ENCODE measurements at places on chromosomes 11 and 22.

DNA sequence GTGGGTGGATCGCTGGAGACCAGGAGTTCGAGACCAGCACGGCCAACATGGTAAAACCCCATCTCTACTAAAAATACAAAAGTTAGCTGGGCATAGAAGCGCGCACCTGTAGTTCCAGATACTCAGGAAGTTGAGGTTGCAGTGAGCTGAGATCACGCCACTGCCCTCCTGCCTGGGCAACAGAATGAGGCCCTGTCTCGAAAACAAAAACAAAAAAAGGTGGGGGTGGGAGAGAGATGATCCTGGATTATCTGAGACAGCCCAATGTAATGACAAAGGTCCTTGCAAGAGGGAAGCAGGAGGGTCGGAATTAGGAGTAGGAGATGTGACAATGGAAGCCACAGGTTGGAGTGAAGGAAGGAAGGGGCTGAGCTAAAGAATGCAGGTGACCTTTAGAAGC, 87.6 kb upstream of the APOA1 start:
- no peak for DNase-seq

GRCh38 chr22:36610056-36610455, 81.1 kb upstream of the EIF3D start:
- no peak for DNase-seq

DNA sequence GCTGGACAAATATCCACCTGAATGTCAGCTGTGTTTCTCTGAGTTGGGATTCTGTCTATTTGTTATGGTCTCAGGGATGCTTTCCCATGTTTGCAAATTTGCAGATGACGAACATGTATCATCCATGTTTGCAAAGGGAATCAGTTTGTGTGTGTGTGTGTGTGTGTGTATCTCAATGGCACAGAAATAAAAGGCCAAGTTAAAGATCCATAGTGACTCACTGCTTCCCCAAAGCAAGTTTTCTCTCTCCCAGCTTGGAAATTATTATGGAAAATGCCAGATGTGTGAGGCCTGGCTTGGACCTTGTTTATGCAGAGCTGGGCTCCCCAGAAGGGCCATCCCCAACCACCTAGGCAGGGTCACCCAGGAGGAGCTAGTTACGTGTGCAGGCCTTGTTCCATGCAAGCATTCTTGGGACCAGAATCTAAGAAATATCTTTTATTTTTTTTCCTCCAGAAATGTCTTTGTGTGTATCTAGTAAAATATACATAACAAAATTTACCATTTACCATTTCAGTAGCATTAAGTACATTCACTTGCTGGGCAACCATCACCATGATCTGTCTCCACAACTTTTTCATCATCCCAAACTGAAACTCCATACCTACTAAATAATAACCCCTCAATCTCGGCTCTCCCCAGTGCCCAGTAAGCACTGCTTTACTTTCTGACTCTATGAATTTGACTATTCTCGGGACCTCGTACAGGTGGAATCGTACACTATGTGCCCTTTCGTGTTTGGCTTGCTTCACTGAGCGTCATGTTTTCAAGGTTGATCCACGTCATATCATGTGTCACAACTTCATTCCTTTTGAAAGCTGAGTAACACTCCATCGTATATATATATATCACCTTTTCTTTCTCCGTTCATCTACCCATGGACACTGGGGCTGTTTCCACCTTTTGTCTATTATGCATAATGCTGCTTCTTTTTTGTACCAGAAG, 56.6 kb upstream of the WNT7B start:
- no peak for DNase-seq

DNA sequence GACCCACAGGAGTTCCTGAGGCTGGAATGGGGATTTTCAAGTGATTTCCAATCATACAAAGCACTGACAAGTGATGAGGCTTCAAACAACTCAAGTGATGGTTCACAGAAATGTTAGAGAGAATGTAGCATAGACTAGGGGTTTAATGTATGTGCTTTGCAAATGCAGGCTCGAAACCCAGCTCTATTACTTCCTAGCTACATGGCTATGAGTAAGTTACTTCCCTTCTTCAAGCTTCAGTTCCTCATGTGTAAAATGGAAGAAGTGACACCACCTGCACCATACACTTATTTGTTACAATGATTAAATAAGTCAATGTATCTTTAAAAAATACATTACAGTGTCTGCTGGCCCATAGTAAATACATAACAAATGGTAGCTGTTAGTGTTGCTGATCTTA, 139.8 kb downstream of the CCDC81 start:
- no peak for DNase-seq

DNA sequence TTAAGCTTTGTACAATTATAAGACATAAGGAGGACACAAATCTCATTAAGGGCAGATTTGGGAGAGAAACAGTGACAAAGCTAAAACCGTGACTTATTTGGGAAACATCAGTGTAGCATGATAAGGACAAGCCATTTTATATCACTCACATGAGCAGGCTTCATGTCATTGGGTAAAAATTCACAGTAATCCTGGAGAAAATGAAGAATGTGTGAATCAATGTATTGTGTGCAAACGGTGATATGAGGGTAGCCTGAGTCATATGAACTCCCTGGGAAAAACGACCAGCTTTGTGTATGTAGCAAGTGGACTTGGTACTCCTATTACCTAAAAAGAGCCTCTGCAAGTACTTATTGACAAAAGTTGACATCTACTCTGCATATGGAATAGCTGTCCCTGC, 6.0 kb upstream of the TRIM34 start:
- DNase-seq, result peak; percentile 50

DNA sequence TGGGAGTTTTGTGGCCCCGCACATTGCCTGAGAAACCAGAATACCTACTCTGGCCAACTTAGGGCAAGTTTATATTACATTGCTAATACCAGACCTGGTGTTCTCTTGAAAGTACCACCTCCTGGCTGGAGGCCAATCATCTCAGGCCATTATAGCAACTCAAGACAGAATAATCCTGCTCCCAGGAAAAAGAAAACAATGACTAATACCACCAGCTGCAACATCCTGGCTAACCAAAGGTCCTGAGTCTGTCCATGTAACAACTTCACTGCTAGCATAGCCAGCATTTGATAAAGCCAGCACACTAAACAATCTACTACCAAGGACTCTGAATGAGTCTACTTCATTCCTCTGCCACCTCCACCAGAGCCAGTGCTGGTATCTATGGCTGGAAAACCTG, 1298.7 kb upstream of the CNTN5 start:
- no peak for DNase-seq

DNA sequence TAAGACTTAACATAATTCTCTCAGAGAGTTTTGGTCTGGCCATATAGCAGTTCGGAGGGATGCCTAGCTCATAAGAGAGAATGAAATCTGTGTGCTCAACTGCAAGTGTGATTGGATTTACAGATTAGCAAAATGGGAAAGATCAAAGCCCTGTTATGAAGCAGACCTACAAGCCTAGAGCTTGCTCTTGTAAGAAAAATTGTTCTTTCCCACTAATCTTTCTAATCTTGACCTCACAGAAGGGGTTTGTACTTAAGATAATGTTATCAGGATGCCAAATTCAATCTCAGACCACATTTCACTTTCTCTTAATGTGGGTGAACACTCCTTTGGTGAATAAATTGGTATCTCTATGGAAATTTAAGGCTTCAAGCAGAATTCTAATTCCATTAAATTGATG, 267.2 kb downstream of the RAB38 start:
- no peak for DNase-seq

GRCh38 chr22:35893698-35894097, 134.9 kb downstream of the RBFOX2 start:
- no peak for DNase-seq

- no peak for DNase-seq
These were observed 6.9 kb downstream of the CADM1 start for GRCh38 chr11:115497303-115497702.

DNA sequence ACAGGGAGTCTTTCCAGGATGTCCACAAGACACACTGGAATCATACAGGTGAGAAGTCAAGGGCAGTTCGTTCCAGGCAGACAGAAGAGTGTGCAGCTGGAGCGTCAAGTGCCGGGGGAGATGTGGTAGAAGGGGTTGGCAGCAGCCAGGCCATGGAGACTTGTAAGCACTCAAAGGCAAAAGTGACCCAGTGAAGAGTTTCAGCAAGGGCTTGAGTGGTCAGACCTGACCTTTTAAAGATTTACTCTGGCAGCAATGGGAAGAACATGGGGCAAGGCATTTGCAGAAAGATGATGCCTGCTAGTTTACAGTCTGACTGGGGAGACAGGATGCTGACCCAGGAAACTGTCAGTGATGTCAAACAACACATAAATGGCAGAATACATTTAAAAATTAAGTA, 29.0 kb downstream of the P4HA3 start:
- no peak for DNase-seq

- peak; percentile 32 for DNase-seq
These were observed 28.6 kb downstream of the PRCP start for GRCh38 chr11:82871646-82872045.

DNA sequence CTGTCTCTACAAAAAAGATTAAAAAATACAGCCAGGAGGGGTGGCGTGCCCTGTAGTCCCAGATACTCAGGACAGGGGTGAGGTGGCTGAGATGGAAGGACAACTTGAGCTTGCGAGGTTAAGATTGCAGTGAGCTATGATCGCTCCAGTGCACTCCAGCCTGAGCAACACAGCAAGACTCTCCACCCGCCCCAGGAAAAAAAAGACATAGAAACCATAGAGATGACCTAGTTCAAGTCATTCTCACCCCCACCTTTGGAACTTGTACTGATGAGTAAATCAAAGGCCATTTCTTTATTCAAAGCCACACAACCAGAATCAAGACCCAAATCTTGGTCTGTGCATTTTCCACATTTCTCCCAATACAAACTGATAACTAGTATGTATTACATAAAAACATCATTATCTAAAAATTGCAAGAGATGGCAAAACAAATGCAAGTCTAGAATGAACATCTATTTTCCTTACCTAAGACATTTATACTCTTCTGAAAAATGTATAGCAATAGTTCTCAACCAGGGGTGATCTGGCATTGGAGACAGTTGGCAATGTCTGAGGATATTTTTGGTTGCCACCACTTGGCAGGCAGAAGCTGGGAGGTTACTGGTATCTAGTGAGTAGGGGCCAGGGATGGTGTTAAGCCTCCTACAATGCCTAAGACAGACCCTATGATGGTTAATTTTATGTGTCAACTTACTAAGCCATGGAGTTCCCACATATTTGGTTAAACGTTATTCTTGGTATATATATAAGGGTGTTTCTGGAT, 34.6 kb downstream of the LGR4 start:
- no peak for DNase-seq

GRCh38 chr11:57567515-57568329, at the start of gene UBE2L6:
Gene UBE2L6, minus strand, starts transcription at chr11:57567672. Its CDS starts 61 bp downstream, at chr11:57567611.
- DNase-seq, result peak; percentile 9

- DNase-seq, result no peak
These were observed 640.2 kb downstream of the LRRC4C start for GRCh38 chr11:40819230-40819629.

- no peak for DNase-seq
These were observed 665.4 kb upstream of the CCDC90B start for GRCh38 chr11:83951521-83951920.

DNA sequence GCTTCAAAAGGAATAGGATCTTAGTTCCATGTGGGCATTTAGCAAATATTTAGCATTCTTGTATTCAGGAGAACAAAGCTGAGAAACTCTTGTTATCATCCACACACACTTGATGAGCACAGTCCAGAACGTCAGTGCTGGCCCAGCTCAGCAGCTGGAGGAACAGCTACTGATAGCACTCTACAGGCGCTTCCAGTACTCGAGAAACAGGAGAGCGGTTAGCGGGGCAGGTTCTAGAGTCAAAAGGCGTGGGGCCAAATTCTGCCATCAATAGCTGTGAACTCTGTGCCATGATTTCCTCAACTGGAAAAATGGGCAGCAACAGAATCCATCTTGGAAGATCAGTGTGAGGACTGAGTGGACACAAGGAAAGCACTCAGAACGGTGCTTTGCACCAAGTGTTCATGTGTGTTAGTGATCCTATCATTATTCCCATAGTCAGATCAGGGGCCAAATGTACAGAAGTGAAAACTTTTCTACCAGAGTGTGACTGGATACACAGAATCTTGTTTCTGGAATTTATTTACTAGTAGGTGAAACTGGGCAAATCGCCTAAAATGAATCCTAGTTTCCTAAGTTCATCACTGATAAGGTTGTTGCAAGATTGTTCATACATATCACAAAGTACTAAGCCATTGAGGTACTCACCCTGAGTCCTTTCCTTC, 3.2 kb downstream of the JOSD1 start:
- no peak for DNase-seq

DNA sequence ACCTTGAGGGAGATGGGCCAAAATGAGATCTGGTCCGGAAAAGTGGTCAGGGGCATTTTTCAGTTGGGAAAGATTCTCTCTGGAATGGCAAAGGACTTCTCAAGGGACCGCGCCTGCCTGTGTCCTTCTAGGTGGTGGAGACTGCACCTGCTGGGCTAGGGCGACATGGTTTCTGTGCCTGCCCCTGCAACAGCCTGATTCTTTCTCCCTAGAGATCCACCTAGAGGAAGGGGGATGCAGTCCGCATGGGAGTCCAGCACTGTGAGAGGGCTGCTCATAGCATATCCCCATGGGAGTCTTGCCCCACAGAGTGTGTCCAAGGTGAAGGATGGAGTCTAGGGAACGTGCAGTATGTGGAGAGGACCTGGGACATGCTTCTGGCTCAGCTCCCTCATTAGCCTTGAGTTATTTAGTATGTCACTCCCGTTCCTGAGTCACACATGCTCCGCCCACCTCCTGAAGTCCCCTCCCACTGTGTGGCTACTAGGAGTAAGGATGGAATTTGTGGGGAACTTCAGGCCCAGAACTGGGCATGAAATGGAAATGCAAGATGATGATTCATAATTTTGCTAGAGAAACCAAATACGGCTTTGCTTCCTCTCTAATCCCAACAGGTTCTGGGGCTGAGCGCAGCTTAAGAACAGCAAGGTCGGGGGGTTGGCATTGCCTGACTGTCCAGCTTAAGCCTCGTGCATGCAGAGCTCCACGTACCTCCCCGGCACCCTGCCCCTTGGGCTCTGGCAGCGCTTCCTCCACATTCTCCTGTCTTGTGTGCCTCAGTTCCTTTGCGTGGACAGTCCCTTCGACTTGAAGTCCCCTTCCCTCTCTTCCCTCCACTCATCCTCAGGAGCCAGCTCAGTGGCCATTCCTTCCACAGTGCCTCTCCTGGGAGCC, 35.0 kb downstream of the GRIK4 start:
- DNase-seq, result peak; percentile 93

DNA sequence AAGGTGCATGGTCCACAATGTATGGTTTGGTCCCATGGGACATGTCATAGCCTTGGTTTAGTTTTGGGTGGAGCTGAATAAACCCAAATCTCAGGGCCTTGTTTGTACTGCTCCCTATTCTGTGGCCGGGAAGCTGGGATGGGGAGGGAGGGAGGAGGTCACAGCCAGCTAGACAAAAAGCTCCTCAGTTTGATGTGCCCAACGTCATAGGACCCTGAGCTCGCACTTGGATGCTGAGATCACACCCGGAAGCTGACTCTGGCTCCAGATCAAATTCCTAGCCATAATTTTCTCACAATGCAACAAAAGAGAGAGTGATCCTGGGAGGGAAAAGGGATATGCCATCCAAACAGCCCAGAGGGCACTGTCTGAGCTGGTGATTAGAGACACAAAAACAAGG, 1.5 kb downstream of the HSPB2 start:
- DNase-seq, result peak; percentile 71

GRCh38 chr11:10130875-10131274, 163.1 kb downstream of the SBF2 start:
- no peak for DNase-seq

- no peak for DNase-seq
These were observed 40.0 kb upstream of the CREB3L1 start for GRCh38 chr11:46237248-46238077.

- no peak for DNase-seq
These were observed 448.0 kb upstream of the FAT3 start for GRCh38 chr11:91776655-91777054.

GRCh38 chr11:10746871-10747270, 4.2 kb upstream of the CTR9 start:
- DNase-seq, result no peak

GRCh38 chr11:93529707-93530467, 13.3 kb downstream of the SMCO4 start:
- DNase-seq, result no peak

Data from GM04504 (cell line).